NCI-H1417 treated with DMSO at 0.1 percent for 48 hours (cell line): ENCODE measurements at places on chromosomes 2 and 18.

DNA sequence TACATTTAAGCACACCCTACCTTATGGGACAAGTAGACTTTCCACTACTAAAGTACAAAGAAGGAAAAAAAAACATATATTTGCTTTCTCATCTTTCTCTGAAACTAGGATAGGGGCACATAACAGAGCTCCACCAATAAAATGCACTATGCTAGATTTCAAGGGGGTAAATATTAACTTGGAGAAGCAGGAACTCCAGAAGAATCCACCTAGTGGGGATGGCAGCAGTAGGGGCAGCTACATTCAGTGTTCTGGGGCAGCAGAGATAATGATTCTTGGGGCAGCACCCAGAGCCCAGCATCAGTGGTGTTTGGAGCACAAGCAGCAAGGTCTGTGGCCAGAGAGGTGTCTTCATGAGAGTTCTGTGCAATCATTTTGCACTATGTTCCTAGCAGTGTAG, 64.7 kb downstream of the DTNB start:
- DNase-seq = no peak

GRCh38 chr18:12816451-12816850, 67.6 kb downstream of the PTPN2 start:
- DNase-seq = no peak

- DNase-seq = no peak
These were observed 15.4 kb upstream of the DTNA start for GRCh38 chr18:34694591-34695165.

DNA sequence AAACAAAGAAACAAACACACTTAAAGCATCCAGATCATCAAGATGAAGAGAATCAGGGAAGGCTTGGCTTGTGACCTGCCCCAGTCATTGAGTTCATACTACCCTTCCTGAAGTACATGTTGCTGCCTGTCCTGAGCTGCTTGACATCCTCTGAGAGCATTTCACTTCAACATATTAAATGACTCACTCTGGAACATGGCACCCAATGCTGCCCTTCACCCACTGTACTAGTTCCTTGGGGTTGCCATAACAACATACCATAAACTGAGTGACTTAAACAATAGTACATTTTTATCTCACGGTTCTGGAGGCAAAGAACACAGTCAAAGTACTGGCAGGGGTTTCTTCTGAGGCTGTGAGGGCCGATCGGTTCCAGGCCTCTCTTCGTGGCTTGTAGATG, 371.3 kb downstream of the RNF144A start:
- DNase-seq = no peak

GRCh38 chr2:16559278-16560067, 106.2 kb downstream of the CYRIA start:
- no peak for DNase-seq

GRCh38 chr2:200376513-200377354, 70.2 kb downstream of the SPATS2L start:
- DNase-seq = no peak

DNA sequence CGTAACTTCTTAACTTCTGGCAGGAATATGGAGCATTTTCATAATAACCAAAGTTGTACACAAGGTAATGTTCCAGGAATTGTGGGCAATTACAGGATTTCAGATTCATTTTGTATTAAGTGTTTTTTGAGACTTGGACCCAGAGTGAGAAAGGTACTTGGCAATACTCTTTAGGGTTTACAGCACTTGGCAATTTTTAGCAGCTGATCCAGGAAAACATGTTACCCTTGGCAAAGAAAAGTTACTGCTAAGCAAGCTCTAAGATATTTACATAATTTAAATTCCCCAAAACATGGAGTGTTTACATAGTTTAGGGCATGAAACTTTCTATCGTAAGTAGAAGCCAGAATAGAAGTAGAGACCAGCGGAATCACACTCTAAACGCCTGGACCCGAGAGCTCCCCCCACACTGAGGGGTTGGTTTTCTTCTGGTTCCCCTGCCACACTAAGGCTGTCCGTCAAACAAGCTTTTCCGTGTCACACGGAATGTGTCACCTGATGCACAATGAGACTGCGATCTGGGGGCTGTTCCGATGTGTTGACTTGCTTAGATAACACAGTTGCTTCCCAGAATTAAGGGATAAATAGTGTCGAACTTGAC, 177.1 kb downstream of the PTGR3 start:
- DNase-seq = no peak
